ENCODE measurements at places on chromosomes 5 and 9.

DNA sequence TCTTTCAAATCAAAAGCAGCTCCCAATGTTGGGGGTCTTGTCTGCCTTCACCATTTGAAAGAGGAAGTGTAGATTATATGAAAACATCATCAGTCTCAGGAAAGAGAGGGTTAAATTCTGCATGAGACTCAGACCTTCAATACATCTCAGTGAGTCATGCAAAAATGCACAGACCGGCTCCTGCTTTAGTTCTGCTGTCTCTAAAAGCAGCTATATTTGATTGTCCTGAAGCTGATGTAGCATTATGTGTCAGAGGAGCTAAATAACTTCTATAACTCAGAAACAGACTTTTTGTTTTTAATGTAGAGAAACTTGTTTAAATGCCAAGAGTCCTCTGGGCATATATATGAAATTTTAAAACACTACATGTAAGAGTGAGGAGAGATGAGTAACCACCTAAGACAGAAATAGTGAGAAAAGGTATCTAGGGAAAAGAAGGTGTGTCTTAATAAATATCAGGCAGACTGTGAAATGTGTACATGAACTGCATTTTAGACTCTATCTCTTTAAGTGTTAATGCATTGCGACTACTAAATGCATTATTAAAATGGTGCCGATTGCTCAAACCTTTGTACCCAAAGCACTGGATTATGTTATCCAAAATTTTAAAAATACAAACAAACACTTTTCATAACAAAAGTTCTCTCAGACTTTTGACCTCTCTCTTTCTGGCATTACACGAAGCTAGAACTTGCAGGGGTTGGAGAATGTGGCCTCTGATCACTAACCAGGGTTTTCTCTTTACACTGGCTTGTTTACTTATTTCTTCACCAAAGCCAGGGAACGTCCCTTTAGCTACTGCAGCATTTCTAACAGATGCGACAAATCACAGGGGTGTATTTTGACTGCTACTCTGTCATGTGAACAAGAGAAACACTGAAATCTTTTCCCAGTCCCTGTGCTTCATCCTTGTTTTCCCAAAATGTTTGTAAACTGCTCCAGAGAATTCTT is 302.3 kb downstream of the ARL15 start:
- DNase-seq, result no peak

DNA sequence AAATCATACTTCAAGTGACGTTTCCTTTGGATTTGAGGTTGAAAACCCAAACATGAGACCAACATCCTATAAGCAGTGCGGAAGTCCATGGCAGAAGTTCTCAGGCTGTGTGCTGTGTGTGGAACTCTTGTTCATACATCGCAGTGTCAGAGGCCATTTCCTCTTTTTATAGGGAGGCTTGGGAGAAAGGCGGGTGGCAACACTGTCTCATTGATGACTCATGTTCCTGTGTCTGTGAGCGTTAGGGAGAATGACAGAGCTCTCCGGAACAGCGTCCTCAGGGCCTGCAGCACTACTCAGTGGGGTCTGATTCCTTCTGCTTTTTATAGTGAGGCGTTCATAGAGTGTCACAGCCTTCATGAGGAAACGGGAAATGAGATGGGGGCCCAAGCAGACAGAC is 98.8 kb upstream of the BASP1 start:
- DNase-seq, result no peak

DNA sequence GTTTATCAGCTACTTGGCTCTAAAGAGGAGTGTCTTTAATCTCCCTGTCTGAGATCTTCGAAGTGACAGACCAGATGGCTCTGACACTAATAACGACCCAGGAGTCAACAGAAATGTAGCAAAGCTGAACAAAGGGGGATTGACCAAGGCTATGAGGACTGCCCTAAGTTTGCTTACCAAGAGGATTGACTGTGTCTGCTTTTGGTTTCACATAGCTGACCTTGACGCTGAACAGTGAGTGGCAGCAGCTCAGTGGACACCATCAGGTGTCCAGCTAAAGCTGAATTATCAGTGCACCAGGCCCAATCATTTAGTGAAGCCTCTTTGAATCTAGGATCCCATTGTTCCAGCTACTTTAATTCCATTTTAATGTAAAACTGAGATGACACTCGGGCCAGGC is 262.6 kb downstream of the COX7C start:
- no peak for DNase-seq

GRCh38 chr9:108017671-108018070 is 528.1 kb upstream of the KLF4 start:
- DNase-seq, result no peak

GRCh38 chr5:74919487-74919886 is 53.3 kb upstream of the FAM169A start:
- no peak for DNase-seq

DNA sequence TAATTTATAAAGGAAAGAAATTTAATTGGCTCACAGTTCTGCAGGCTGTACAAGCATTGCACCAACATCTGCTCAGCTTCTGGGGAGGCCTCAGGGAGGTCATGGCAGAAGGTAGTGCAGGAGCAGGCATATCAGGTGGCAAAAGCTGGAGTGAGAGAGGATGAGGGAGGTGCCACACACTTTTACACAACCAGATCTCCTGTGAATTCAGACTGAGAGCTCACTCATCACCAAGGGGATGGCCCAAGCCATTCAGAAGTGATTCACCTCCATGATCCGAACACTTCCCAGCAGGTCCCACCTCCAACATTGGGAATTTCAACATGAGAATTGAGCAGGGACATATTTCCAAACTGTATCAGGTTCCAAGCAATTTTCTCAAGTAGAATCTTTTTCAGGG is 84.7 kb upstream of the BRINP1 start:
- DNase-seq, result no peak

DNA sequence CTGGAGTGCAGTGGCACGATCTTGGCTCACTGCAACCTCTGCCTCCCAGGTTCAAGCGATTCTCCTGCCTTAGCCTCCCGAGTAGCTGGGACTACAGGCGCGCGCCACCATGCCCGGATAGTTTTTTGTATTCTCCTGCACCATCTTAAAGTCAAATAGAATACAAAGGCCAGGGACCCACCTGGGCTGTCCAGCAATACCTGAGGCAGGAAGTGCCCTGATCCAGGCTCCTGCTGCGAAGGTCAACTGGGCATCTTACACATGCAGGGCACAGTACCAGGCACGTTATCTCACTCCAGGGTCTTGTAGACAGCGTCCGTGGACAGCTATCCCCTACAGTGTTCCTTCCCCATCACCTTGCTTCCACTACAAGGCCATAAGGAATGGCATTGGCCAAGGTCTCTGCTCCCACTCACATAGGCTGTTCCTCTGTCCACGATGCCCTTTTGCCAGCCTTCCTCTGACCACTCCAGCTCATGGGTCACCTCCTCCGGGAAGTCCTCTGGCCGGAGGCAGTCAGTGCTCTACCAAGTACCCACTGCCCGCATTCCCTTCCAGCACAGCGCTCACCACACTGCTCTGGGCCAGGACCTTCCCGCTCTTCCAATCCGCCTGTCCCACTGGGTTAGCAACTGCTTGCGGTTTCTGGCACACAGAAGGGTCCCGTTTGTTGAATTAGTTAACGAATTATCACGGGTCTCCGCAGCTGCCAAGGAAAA is 978 bp downstream of the P4HA2 start:
- no peak for DNase-seq

- DNase-seq, result no peak
These were observed 4.6 kb upstream of the ZNF608 start for GRCh38 chr5:124751031-124751430.

- no peak for DNase-seq
These were observed 57.0 kb downstream of the GOLM1 start for GRCh38 chr9:86042199-86042978.
